ENCODE measurements at places on chromosomes 4 and X.
A peak's percentile ranks its signal among the peaks of the same experiment; 100 is the strongest.

DNA sequence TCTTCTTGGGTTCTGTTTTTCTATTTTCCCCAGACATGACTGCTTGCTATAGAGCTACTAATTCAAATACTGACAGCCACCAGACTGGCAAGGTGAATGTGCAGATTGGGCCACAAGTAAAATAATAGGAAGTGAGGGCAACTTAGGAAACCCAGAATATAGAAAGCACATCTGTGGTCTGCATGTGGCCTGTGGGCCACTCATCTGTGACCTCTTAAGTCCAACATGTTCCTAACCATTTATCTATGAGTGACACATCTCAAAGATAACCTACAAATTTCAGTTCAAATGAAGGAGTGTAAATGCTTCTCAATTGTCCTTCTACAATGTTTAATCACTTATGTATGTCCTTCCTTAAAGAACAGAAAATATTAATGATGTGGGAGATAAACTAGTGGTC is 128.9 kb downstream of the REELD1 start:
- DNase-seq: no peak

GRCh38 chr4:8240211-8241041 is 29.1 kb upstream of the HTRA3 start:
- no peak for DNase-seq

GRCh38 chr4:147325571-147325981 is 155.3 kb upstream of the EDNRA start:
- peak; percentile 63 for DNase-seq

DNA sequence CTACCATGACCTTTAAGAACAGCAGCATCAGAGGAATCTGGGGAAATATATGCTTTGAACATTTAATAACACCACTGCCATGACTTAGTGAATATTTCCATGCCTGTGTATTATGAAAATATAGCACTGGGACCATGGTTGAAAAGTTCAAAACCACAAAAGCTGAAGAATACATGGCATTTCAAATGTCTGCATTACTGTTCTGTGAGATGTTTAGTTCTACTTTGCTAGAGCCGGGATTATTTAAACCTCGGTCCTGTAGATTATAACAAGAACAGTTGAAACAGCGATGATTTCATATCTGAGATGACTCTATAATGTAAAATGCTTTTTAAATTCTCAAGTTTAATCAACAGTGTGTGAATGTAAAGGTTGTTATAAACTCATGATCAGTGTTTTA is 126.7 kb upstream of the AGA start:
- peak; percentile 46 for DNase-seq

DNA sequence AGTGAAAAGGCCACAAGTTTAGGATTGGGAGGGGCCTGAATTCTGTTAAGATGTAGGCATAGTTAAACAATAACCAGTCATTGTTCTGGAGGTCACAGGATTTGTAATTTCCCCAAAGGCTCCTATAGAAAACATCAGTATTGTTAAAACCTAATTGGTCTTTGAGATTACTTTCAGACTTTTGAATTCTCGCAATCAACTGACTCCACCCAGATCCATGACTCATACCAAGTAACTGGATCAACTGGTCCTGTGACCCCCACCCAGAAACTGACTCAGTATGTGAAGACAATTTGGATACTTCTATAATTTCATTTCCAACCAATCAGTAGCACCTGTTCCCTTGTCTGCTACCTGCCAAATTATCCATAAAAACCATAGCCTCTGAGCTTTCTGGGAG is 28.4 kb downstream of the MAGEB16 start:
- no peak for DNase-seq

GRCh38 chr4:156476359-156476758 is 495.2 kb downstream of the PDGFC start:
- peak; percentile 99 for DNase-seq

- no peak for DNase-seq
Observed at GRCh38 chr4:106679063-106679462, 310.5 kb upstream of the GIMD1 start.

GRCh38 chr4:39181520-39181904 is 817 bp upstream of the WDR19 start:
- DNase-seq: no peak

DNA sequence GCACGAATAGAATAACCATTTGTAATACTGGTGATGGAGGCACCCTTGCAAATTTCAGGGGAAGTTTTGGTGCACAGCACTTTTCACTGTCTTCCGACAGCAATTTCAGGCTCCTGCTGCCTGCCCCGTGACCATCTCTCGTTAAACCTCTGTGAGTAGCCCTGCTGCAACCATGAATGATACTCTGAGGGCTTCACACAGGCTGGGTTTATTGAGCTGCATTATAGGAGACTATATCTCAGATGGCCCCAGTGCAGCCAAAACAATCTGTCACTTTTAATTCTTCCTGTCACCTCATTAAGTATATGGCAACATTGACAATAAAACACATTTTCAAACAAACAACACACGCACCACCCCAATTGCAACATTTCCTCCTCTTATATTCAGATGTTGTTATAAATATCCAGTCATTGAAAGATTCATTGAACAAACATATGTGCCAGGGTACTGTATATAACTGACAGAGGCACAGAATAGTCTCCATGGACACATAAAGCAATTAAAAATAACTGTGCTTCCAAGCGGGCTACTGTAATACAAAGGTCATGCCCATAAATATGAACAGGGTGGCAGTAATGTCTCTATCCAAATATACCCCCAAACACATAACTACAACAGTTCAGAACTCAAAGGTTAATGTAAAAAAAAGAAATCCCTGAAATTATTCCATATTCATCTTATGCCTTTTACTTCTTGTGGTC is 477.0 kb downstream of the GBA3 start:
- no peak for DNase-seq

DNA sequence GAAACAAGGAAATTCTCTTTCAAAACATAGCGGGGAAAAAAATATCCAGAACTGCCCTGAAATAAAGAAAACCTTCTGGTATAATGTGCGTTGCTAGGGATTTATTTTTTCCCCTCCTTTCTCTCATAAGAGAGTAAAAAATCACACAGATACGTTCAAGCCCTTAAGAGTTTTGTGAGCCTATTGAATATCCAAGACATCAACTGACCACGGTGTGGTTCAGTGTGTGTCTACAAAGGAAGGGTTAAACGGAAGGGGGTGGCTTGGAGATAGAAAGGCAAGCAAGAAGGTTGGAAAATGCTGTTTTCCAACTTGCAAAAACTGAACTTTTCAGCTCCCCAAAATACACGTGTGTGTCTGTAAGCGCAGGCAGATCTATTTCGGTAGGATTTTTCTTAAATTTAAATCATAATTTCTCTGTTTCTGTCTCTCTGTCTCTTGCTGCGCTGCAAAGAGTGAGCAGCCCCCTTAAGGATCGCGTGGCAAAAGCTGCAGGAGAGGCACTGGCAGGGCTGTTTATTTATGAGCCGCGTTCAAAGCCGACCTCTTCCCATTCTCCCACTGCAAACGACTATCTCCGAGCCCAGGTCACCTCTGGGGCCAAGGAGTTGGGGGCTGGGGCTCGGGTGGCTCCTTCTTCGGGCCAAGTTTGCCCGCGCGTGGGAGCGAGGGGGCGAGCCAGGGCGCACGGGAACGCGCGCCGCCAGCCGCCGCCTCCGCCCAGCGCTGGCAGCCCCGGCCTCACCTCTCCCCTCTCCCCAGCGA is 492 bp upstream of the SLIT2 start:
- no peak for DNase-seq

GRCh38 chr4:183763990-183764754 is 105.1 kb downstream of the TRAPPC11 start:
- DNase-seq: no peak

- no peak for DNase-seq
Observed at GRCh38 chr4:86967073-86967472, 32.3 kb downstream of the AFF1 start.

DNA sequence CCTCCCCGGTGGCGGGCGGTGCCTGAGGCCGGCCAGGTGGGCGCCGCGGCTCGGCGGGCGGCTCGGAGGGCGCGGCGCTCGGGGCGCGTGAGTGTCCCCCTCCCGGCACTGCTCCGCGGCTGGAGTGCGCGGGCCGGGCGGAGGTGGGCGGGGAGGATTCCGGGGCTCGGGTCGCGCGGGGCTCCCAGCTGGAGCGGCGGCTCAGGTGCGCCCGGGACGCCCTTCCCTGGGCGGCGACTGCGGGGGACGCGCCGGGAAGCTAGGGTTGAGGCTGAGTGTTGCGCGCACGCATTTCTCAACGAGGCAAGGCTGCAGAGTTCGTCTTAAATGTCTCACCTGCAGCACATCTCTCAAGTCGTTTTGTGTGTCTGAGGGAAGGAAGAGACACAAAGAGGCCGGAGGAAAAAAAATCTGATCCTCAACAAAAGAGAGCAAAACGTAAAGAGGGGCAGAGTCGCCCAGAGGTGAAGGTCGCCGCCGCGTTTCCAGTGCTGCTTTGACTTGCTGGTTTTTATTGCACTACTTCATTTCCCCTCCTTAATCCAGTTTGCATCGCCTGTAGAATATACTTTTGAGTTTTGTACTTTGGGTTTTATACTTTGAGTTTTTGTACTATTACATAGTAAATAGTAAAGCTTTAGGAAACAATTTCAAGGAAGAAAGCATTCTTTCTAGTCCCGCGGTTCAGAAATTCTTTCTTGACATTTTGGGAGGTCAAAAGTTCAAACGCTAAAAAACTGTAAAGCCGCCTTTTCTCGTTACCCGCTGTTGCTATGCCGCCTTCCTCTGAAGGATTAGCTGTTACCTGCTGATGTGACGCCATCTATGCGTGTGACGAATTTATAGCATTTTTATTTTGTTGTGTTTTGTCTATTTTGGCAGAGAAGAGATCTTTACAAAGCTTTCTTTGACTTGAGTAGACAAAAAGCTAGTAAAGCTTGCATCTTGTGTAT is 106.5 kb upstream of the STOX2 start:
- no peak for DNase-seq

GRCh38 chr4:148311526-148311925 is 130.7 kb downstream of the NR3C2 start:
- peak; percentile 12 for DNase-seq
